Fibroblast of skin of scalp (primary cell): ENCODE measurements at places on chromosomes 1 and 21.

DNA sequence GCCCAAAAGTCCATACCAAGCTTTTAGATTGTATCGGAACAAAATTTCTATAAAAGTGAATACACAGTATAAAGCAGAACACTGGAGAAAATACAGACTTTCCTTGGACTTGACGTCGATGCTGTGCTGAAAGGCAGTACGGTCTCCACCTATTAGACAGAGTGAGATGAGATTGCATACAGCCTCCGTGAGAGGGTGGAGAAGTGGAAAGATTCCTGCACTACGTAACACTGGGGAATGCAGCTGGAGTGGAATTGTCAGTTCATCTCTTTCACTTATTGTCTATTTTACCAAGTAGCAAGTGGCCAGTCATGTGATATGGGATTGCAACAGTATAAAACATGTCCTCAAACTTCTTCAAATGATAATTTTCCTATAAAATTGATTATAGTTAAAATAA, 209.5 kb downstream of the ZP4 start:
- no peak for DNase-seq

- no peak for DNase-seq
These were observed 54.7 kb downstream of the RIPK4 start for GRCh38 chr21:41712201-41712600.

DNA sequence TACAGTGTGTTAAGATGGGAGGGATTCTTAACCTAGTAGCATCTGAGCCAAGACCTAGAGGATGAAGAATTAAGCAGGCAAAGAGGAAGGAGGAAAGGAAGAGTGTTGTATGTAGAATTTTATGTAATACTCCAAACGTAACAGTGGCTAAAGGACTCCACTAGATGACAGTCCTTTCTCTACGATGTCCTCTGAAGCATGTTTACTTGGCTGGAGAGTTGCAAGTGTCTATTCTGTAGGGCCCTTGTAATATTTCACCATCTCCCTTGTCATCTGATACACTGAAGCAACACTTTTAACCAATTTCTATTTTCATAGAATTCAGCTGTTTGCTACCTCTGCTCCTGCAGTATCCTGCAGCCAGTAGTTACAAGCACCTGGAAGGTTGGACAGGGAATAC, 2.2 kb upstream of the YBX1 start:
- DNase-seq = no peak

DNA sequence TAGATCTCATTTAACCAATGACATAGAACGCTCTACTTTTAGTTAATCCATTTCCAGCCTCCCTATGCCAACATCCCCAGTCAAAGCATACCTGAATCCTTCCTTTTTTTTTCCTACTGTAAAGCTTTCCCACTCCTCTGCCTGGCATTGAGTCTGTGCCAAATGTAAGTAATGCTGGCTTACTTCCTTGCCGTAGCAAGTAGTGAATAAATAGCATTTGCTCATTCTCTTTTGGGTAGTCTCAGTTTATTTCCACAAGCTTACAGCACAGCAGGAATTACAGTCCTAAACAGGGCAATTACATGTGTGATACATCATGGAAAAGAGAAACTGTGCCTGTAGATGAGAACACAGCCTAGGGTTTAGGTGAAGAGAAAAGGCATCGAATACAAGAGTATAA, 352.6 kb upstream of the NEGR1 start:
- DNase-seq = no peak

DNA sequence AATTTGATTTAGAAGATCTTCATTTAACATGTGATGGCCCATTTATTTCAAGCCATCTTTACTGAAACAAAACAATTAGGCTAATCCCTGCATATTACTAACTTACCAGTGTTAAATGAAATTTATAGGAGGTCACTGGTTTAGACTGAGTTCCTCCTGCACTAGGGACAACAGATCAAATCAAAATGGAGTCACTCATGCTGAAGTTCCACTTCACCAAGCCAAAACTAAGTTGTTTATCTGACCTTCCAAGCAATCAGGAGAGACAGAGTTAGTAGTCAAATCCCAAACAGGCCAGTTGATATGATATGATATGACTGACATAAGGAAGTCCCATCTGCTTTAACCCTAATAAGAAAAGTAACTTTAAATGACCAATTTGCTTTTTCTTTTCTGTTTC, 4.8 kb downstream of the LYST start:
- DNase-seq = no peak

DNA sequence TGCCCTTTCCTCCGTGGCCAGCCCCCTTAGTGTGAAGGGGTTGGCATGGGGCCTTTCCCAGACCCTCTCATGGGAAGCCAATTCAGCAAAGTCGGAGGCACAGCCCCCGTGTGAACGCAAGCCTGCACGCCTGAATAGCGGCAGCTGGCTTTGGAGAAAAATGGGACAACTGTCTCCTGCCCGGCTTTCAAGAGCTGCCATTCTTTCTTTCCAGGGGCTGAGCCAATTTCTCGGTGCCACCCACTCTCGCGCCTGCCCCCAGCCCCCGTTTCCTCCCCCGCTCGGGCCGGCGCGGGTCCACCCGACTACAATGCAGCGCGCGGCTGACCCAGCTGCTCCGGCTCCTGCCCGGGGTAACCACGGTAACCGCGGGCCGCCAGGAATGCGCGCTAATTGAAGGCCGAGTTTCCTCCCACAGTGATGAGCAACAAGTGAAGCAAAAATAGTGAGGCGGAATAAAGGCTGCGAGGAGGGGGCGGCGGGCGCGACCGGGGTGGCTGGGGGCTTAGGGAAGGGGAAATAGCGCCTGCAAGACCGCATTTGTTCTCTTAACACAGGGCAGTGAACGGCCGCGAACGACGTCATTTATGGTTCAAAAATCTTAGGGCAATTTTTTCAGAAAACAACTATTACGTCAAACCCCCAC, 27.8 kb downstream of the ILDR2 start:
- DNase-seq = peak; percentile 54

DNA sequence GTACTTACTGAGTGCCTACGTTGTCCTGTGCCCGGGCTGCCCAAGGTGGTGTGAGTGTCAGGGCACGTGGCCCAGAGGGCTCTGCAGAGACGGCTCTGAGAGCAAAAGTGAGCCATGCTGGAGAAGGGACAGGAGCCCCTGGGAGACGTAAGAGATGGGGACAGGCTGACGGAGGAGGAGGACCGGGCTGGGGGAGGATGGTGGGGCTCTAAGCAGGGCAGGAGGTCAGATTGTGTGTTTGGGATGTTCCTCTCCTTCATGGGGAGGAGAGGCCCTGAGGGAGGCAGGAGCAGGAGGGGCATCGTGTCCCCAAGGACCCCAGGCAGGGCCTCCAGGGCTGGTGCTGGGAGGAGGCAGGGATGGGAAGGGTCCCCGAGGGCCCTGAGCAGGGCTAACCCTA, 158.9 kb downstream of the PCBP3 start:
- no peak for DNase-seq

DNA sequence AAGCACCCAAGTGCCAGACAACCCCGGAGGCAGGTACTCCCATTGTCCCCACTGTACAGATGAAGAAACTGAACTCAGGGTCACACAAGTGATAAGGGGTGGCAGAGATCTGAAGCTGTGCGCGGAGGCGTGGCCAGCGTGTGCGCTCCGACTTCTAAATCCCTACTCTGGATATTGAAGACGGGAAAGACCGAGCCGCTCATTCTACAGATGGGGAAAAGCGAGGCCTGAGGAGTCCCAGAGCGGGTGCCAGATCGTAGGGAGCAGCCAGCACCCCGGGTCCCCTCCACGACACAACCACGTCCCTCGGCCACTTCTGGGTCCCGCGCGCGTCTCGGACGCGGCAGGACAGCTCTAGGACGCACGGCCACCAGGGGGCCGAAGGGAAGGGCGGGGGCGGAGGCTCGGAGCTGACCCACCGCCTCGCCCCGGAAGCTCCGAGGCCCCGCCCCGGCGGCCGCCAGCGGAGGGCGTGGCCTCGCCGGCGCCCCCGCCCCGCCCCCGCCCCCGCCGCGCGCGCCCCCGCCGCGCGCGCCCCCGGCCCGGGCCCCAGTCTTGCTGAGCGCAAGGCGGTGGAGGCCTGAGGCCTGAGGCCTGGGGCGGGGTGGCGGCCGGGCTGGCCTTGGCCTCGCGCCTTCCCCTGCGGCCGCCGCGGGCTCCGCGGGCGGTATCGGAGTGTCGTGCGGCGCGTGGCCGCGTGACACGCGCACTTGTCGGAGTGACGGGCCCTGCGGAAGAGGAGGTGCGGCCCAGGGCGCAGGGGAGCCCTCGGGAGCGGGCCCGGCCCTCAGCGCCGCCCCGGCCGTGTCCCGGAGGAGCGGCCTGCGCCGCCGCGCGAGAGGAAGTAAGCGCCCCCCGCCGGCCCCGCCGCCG, at the start of gene H6PD:
H6PD (plus strand) TSS at position 552 of the 873 bp plus-strand sequence. CDS start 10,161 bp downstream, outside the sequence.
- peak; percentile 84 for DNase-seq

GRCh38 chr1:49102752-49103151, 326.1 kb upstream of the BEND5 start:
- DNase-seq = peak; percentile 96

- no peak for DNase-seq
These were observed at the start of gene NTNG1 for GRCh38 chr1:107140703-107141490. TSS of gene NTNG1 (plus strand) at chr1:107141039.

DNA sequence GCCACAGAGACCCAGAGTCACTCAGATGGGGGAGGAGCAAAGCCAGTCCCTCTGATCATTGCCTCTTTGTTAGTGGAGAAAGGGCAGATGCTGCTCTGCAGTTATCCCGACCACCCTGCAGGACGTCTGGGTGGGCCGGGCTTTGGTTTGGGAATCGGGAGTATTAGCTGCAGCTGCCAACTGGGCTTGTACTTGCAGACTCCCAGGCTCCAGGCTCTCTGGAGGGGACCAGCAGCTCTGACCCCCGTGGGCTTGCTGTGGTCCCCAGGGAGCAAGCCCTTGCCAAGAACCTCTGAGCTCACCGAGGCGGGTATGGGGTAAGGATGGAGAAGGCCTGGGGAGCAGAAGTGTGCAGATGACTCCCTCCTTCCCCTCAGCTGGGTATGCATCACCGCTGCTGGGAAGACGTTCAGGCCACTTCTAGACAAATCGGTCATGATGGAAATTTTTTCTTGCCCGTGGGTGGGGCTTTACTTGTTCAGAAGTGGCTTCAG, 21.6 kb downstream of the MAPKAPK2 start:
- DNase-seq = peak; percentile 96

DNA sequence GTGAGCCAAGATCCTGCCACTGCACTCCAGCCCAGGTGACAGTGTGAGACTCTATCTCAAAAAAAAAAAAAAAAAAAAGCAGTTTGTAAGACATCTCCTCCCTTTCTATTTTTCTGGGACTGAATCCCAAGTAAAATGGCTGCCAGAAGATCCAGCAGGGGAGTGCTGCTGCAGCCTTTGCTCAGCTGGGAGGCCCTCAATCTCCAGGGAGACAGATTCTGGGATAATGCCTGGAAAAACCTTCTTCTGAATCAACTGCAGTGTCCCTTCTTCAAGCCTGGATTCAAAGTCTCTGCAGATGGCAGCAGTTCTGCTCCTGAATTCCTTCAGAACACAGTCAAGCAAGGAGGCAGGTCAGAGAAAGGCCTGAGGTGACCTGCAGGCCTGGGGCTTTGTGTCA, 191.0 kb upstream of the NRIP1 start:
- DNase-seq = no peak

DNA sequence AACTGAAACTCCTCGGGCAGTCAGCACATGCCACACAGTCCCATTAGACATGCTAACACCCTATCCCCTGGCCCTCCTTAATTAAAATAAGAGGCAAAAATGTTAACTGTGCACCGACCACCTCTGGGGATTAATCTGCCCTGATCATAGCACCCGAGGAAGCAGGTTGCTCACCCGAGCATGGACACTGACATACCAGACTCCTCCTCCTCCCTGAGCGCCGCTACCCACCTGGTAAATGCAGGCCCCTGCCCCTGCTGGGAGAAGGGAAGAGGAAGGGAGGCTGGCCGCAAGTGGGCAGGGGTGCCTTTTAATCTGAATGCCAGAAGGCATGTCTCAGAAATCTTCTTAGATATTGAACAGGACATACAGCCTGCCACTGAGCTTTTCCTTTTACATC, 360.9 kb downstream of the RRAGC start:
- no peak for DNase-seq

- DNase-seq = peak; percentile 53
These were observed 64.0 kb downstream of the CD46 start for GRCh38 chr1:207815913-207816291.

DNA sequence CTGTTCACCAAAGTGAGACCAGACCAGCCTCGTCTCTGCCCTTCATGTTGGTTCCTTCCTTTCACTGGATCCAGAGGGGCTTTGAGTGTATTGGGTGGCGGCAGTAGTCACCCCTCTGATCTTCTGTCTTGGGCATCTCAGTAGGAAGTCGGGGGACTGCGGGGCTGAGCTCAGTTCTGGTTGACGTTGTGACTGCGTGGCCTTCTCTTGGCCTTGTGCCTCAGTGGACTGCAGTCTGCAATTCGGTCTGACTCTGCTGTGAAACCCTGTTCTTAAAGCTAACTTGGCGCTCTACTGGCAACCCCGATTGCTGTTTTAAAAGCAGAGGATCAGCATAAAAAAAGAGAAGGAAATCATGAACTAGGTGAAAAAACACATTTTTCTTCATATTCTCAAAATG, 56.7 kb downstream of the SLC37A1 start:
- no peak for DNase-seq

DNA sequence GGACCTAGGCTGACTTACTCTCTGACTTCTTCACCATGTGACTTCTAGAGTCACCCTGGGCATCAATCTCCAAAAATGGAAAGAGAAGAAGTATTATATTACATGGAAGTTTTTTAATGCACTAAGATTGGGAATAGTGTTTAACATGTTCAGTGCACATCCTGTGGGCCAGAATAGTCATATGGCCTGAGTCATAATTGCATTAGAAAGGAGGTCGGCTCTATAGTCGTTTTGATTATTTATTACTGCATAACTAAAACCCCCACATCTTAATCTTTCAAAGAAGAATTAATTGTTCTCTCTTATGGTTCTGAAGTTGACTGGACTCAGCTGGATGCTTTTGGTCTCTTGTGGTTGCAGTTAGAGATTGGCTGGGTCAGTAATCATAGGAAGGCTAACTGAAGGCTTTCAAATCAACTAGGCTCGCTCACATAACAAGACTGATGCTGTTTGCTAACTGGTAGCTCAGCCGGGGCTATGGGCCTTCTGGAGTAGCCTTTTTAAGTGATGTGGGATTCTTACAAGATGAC, 810.6 kb upstream of the ADGRL4 start:
- no peak for DNase-seq

GRCh38 chr1:1629430-1630190, 2.4 kb upstream of the MMP23B start:
- DNase-seq = no peak

DNA sequence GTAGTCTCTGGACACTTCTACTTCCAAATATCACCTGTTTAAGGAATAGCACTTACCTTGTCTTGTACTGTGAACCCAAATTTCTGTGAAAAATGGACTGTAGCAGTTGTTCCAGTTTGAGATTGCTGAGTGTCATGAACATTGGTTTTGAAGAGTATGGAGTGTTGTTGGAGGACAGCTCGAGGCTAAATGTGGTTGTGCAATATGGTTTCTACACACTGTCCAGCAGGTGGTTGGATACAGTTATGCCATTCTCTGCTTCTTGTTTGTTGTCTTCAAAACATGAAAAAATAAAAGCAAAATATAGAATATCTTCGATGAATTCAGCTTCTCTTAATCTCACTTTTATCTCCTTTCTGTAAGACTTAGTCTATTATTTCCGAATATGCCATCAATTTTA, 67.1 kb downstream of the DDR2 start:
- no peak for DNase-seq

- no peak for DNase-seq
These were observed 16.1 kb upstream of the GPR37L1 start for GRCh38 chr1:202106340-202107254.

GRCh38 chr1:155226188-155226909, 17.9 kb downstream of the MTX1 start:
- peak; percentile 87 for DNase-seq

GRCh38 chr1:10338047-10338446, 60.8 kb upstream of the PGD start:
- peak; percentile 52 for DNase-seq

- peak; percentile 48 for DNase-seq
These were observed 26.9 kb upstream of the ESRRG start for GRCh38 chr1:216750031-216750627.
